ENCODE measurements at places on chromosomes 7 and 10.
A peak's percentile ranks its signal among the peaks of the same experiment; 100 is the strongest.

DNA sequence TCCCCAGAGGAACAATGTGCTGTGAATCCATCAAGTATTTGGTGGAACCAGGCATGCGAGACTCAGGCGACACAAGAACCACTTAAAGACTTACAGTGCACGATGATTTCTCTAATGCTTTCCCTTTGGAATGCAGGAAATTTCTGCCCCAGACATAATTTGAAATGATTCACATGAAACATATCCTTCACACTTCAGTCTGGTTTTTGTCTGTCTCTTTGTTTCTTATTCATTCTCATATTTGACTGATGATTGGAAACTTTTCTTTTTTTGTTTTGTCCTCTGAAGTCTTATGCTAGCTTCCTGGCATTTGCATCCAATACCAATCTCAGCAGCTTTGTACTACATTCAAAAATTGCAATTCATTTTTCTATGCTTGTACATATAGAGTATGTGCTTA, 502.8 kb downstream of the PHTF2 start:
- peak; percentile 84 for DNase-seq

- no peak for DNase-seq
These were observed 12.5 kb downstream of the SFRP5 start for GRCh38 chr10:97759158-97759887.

DNA sequence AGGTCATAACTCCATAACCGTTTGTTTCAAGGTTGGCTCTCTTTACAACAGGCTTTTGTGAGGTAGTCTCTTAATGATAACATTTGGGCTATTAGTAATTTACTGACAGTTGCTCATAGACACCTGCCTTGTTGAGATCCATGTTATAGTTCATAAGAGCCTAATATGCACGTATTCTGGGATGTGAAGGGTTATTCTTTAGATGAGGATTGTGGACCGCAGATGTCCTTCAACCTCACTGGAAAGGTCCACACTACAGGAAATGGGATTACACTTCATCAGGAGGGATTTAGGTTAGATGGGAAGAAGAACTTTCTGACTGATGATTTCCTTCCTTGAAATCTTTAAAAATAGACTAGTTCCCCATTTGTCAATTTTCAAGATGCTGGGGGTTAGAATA, 62.8 kb downstream of the SAMD9 start:
- no peak for DNase-seq

GRCh38 chr7:18559756-18560155, 64.2 kb downstream of the HDAC9 start:
- DNase-seq, result no peak
